Common myeloid progenitor, CD34-positive (primary cell): ENCODE measurements at places on chromosomes 6 and 20.

DNA sequence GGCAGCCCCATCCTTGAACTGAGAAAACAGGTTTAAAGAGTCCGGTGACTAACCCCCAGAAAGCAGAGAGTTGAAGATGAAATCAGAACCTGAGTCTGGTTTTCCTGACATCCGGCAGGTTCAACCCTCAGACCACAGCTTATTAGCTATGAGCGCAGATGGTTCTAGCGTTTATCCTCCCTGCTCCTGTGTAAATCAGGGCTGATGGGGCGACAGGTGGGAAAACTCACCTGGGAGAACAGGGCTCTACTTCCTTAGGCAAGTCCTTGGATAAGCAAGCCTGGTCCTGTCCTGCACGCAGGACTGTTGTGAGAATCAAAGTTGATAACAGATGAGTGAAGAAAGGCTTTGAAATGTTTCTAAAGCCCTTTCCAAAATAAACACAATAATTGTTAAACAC is 31.4 kb downstream of the GHRH start:
- no peaks in the 10 kb centered on the region for H3K4me1 ChIP-seq
- no peak overlapping the region for H3K27ac ChIP-seq

DNA sequence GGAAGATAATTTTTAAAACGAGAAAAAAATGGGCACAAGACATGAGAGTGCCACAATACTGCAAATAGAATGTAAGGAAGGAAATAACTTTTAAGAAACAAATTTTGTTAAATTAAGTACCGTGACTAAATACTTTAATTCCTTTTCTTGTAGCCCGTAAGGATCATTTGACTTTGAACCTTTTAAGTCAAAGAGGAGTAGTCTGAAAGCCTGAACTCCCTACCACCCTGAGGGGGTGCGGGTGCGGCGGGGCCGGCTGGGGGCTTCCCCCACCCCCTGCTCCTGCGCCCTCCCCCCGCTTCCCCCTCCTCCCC is 231 bp upstream of the PHACTR2 start:
- H3K27me3 ChIP-seq, result no peaks in the 10 kb centered on the region
- peak overlapping the region; percentile 51 for H3K27ac ChIP-seq
- peaks cover 13% of the 10 kb centered on the region for H3K4me1 ChIP-seq
- no peak for DNase-seq

DNA sequence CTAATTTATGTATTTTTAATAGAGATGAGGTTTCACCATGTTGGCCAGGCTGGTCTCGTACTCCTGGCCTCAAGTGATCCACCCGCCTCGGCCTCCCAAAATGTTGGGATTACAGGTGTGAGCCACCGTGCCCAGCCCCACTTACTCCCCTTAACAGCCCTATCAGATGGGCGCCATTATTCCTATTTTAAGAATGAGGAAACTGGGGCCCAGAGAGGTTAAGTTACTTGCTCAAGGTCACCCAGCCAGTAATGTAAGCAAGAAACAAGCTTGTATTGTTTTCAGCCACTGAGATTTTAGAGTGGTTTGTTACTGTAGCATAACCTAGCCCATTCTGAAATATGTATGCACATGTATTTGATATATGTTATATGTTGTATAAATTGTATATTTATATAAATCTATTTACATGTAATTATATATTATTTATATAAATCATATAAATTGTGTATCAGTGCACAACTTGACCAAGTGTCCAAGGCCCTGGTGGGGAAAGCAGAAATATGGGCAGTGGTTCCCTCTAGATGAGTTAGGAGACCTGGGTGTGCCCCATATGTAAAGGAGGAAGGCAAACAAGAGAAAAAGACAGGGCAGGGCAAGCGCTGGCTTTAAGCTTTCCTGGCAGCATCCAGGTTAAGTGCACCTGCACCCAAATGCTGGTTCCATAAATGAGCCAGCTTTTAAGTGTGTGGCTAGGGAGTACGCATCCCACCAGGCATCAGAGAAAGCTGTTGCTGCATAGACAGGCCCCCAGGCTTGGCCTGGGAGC is 1.2 kb upstream of the GUCA1A start:
- H3K27ac ChIP-seq, result no peak overlapping the region
- H3K27me3 ChIP-seq, result no peaks in the 10 kb centered on the region
- no peaks in the 10 kb centered on the region for H3K4me1 ChIP-seq
- no peaks in the 10 kb centered on the region for H3K36me3 ChIP-seq
- no peak for DNase-seq

GRCh38 chr6:35808688-35809087 is 3.5 kb downstream of the LHFPL5 start:
- no peak overlapping the region for H3K27ac ChIP-seq
- no peaks in the 10 kb centered on the region for H3K27me3 ChIP-seq
- H3K4me3 ChIP-seq, result no peak overlapping the region
- DNase-seq, result no peak
- no peaks in the 10 kb centered on the region for H3K36me3 ChIP-seq

GRCh38 chr6:121998631-121999030 is 400.8 kb upstream of the HSF2 start:
- H3K4me1 ChIP-seq, result no peaks in the 10 kb centered on the region
- no peak overlapping the region for H3K27ac ChIP-seq
- H3K27me3 ChIP-seq, result no peaks in the 10 kb centered on the region
- DNase-seq, result no peak
- no peaks in the 10 kb centered on the region for H3K36me3 ChIP-seq

GRCh38 chr6:23655525-23655924 is 470.5 kb upstream of the NRSN1 start:
- no peaks in the 10 kb centered on the region for H3K4me1 ChIP-seq
- no peak for DNase-seq
- no peaks in the 10 kb centered on the region for H3K27me3 ChIP-seq
- H3K27ac ChIP-seq, result no peak overlapping the region
- no peaks in the 10 kb centered on the region for H3K36me3 ChIP-seq

- H3K4me3 ChIP-seq, result no peak overlapping the region
- no peak overlapping the region for H3K27ac ChIP-seq
- no peak for DNase-seq
- H3K36me3 ChIP-seq, result no peaks in the 10 kb centered on the region
These were observed 166.1 kb downstream of the HS3ST5 start for GRCh38 chr6:114176726-114177125.

DNA sequence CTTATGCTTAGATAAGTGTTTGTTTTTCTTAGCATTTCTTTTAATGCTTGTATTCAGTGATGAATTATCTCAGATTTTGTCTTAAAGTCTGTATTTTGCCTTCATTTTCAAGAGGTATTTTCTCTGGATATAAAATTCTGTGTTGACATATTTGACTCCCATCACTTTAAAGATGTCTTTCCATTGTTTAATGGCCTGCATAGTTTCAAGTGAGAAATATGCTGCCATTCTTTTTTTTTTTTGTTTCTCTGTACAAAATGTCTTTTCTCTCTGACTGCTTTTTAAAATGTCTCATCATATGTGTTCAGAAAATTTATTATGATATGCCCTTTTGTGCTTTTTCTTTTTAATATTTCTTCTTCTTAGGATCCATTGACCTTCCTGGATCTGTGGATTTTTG is 578.0 kb upstream of the NOX3 start:
- no peak overlapping the region for H3K27ac ChIP-seq
- peaks cover 7% of the 10 kb centered on the region for H3K4me1 ChIP-seq
- DNase-seq, result peak; percentile 37
- no peaks in the 10 kb centered on the region for H3K27me3 ChIP-seq
- no peak overlapping the region for H3K4me3 ChIP-seq

- no peaks in the 10 kb centered on the region for H3K4me1 ChIP-seq
- no peak overlapping the region for H3K27ac ChIP-seq
- H3K36me3 ChIP-seq, result peaks cover 11% of the 10 kb centered on the region
These were observed 63.2 kb downstream of the UBR2 start for GRCh38 chr6:42627044-42627443.

DNA sequence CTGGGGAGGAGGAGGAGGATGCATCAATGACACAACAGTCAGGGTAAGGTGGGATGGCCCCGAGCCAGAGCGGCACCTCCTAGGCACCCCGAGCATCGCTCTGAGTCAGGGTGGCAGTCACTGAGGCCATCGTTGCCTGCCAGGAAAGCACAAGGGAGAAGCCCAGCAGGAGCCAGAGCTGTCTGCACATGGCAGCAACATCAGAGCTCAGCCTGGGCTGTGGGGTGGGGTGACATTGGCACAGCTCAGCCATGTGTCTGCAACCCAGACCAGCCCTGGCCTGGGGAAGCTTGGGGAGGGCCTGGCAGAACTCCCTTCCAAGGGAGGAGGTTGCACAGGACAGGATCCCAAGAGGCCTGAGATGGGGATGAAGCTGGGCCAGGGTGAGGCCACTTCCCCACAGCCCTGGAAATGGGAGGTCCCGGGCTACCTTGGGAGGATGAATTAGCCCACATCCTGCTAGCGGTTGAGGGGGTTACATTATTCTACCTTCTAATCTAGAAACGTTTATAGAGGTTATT is 255.6 kb downstream of the MAFB start:
- no peak for DNase-seq
- no peaks in the 10 kb centered on the region for H3K27me3 ChIP-seq
- H3K36me3 ChIP-seq, result no peaks in the 10 kb centered on the region
- no peak overlapping the region for H3K4me3 ChIP-seq

DNA sequence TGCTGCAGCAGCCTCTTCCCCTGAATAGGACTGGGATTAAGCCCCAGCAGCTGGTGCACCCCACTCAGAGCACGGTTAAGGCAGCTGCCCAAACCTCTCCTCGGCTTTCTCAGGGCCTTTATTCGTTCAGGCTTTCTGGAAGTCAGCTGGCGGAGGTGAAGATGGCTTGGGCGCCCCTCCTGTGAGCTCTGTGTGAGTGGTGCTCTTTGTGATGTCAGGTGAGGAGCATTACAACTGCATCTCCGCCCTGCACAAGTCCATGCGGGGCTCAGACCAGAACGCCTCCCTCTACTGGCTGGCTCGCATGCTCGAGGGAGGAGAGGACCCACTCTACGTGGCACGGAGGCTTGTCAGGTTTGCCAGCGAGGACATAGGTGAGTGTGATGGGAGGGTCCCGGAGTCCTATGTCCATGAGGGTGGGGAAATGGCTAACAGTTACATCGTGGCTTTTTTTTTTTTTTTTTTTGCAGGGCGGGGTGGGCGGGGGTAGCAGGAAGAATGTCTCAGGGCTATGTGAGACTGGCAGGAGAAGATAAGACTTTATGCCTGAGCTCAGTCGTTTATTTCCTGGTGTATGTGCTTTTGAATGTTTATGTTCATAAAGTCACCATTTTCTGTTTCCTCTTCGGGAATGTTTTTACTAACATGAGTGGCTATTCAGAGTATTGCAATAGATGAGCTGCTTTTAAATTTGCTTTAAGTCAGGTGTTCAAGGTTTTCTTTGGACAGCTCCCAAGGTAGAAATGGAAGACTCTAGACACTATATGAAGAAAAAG is 18.2 kb downstream of the WRNIP1 start:
- no peaks in the 10 kb centered on the region for H3K27me3 ChIP-seq
- DNase-seq, result peak; percentile 95
- H3K4me3 ChIP-seq, result peak overlapping the region; percentile 30
- peaks cover 86% of the 10 kb centered on the region for H3K36me3 ChIP-seq
- H3K27ac ChIP-seq, result peak overlapping the region; percentile 78

DNA sequence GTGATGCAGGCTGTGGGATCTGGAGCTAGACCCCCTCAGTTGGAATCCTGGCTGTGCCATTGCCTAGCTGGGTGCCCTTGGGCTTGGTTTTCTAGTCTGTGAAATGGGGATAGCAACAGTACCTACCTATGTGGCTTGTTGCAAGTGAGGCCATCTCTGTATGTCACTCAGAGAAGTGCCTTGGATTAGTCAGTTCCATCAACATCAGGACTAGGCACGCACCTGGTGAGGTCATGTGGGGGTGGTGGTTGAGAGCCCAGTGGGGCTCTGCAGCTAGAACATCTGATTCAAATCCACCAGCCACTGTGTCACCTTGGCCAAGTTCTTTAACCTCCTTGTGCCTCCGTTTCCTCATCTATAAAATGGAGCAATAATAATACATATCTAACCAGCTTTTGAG is 12.5 kb downstream of the TCF15 start:
- no peak overlapping the region for H3K4me3 ChIP-seq
- DNase-seq, result no peak
- no peaks in the 10 kb centered on the region for H3K36me3 ChIP-seq

DNA sequence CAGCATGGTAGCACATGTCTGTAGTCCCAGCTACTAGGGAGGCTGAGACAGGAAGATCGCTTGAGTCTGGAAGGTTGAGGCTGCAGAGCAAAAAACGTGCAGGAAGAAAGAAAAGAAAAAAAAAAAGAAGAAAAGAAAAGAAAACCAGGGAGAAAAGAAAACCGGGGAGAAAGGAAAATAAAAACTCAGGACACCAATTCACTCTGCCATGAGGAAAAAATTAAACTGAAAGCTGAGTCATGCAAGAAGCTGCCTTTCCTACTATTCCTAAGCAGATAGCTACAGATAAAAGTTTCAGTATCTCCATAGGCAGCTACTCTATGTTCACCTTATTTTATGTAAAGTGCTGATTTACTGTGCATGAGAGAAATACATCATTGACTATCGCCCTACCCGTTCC is 10.5 kb downstream of the PTGIS start:
- no peaks in the 10 kb centered on the region for H3K36me3 ChIP-seq
- peaks cover 5% of the 10 kb centered on the region for H3K27me3 ChIP-seq
- H3K4me3 ChIP-seq, result no peak overlapping the region
- H3K27ac ChIP-seq, result no peak overlapping the region

DNA sequence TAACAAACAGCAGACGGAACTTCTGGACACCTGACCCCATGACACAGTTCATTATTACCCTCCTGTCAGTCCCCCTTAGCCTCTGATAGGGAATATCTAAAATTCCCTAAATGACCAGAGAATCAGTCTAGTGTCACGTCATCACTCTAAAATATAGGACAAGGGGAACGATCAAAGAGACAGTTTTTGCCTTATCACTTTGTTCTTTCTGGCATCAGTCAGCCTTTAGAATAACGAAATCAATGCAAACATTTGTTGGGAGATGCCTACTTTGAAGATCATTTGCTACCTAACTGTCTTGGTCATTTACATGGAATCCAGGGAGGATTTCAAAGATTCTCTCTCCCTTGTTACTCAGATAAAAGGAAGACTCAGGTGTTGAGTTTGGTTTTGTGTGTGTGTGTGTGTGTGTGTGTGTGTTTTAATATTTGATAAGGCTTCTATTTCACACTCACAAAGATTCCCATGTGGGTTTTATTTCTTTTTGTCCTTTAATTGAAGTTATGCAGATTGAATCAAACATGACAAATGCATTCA is 28.3 kb downstream of the LINC00237 start:
- DNase-seq, result no peak
- no peak overlapping the region for H3K27ac ChIP-seq
- no peaks in the 10 kb centered on the region for H3K27me3 ChIP-seq
- H3K4me3 ChIP-seq, result no peak overlapping the region
